ENCODE measurements at places on chromosomes 1 and 21. TPM values are rescaled to one million over a fixed set of nuclear protein-coding genes. Genes with fewer than 3 reads are reported as not detected.

SPTA1 gene
- total RNA-seq = not detected

- H3K4me1 ChIP-seq = peaks cover 13% of the 10 kb centered on the region
- peak overlapping the region; percentile 40 for H3K27ac ChIP-seq
- no peaks in the 10 kb centered on the region for H3K36me3 ChIP-seq
- no peak for DNase-seq
Measured at GRCh38 chr1:178086766-178087165, 7.1 kb upstream of the RASAL2 start.

TMEM63A gene
- total RNA-seq = 75.1 TPM

- H3K27ac ChIP-seq = no peak overlapping the region
- peaks cover 32% of the 10 kb centered on the region for H3K27me3 ChIP-seq
- peak overlapping the region; percentile 72 for H3K4me3 ChIP-seq
- no peak for DNase-seq
- peaks cover 34% of the 10 kb centered on the region for H3K4me1 ChIP-seq
Measured at GRCh38 chr1:118987468-118988185, 516 bp downstream of the TBX15 start.

GPR37L1 gene
- not detected for total RNA-seq

GRIK1 gene
- not detected for total RNA-seq

LCE1F gene
- total RNA-seq = not detected

DNA sequence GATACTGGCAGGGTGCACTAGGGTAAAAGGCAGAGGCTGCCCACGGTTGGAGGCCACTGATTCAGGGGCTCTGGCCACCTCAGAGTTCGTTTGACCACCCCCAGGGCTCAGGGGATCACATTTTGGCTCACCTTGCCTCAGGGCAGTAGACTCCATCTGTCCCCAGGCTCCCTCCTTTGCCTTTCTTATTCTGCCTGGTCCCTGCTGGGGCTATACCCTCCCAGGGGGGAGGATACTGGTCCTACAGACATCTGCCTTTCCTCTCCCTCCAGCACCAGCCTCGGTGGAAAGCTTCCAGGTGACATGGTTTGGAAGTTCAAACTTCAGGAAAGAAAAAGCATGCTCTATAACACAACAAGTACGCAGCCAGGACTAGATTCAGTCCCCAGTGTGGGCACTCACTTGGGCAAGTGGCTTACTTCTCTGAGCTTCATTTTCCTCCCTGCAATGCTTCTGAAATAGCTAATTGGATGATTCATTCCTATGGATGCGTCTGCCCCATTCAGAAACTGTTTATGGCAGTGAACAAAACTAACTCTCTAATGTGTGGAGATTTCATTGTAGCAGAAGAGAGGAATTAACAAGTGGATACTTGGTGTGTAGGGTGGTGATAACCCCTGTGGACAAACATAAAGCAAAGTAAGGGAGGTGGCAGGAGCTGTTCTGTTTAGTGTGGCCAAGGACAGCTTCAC is 154.8 kb downstream of the TRABD2B start:
- H3K4me3 ChIP-seq = no peak overlapping the region
- no peaks in the 10 kb centered on the region for H3K27me3 ChIP-seq
- peaks cover 34% of the 10 kb centered on the region for H3K4me1 ChIP-seq
- no peaks in the 10 kb centered on the region for H3K36me3 ChIP-seq
- no peak overlapping the region for H3K27ac ChIP-seq

- no peak for DNase-seq
- H3K36me3 ChIP-seq = no peaks in the 10 kb centered on the region
- no peaks in the 10 kb centered on the region for H3K27me3 ChIP-seq
- no peak overlapping the region for H3K4me3 ChIP-seq
- peaks cover 33% of the 10 kb centered on the region for H3K4me1 ChIP-seq
Measured at GRCh38 chr1:236677641-236678235, 8.6 kb upstream of the ACTN2 start.

GRCh38 chr1:18285538-18285924 is 177.9 kb downstream of the IGSF21 start:
- H3K27ac ChIP-seq = no peak overlapping the region
- no peak for DNase-seq
- no peaks in the 10 kb centered on the region for H3K36me3 ChIP-seq
- H3K27me3 ChIP-seq = no peaks in the 10 kb centered on the region
- no peak overlapping the region for H3K4me3 ChIP-seq

- H3K4me1 ChIP-seq = no peaks in the 10 kb centered on the region
- H3K4me3 ChIP-seq = no peak overlapping the region
- H3K36me3 ChIP-seq = no peaks in the 10 kb centered on the region
- DNase-seq = no peak
- H3K27ac ChIP-seq = no peak overlapping the region
- H3K27me3 ChIP-seq = no peaks in the 10 kb centered on the region
Measured at GRCh38 chr1:80629304-80629837, 1171.4 kb upstream of the ADGRL2 start.

ACKR1 gene
- 177 TPM for total RNA-seq

DNA sequence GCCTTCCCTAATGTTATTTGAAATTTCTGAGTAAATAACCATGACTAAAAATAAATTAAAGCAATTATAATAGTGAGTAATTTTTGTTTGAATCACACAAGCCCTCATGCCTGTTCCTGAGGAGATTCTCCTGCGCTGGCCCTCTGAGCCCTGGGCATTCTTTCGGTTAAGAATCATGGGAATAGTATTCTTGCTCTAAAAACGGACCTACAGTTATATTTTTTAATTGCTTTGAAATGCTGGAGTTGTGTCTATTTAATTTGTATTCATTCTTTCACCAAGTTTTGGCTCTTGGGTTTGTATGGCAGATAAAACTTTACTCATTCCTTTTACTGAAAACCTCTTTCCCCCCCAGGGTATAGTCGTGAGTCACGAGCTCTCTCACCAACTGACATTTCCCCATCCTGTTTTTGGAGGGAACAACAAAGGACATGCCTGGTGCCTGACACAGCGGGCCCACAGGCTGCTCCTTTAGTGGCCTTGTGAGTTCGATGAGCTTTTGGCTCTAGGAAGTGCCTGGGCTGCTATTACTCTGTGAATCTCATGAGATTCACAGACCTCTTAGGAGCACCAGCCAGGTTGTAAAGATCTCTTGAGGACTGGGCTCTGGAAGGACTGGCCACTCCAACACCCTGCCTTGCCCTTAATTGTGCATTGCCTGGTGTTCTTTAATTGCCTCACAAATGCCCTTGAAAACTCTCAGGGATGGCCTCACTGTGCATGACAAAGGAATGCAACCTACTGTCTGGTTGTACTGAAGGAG is 58.6 kb downstream of the DDR2 start:
- H3K27ac ChIP-seq = peak overlapping the region; percentile 70
- peaks cover 57% of the 10 kb centered on the region for H3K4me1 ChIP-seq
- DNase-seq = peak; percentile 67
- H3K36me3 ChIP-seq = no peaks in the 10 kb centered on the region
- H3K4me3 ChIP-seq = peak overlapping the region; percentile 24

UBL4B gene
- not detected for total RNA-seq

CASZ1 gene
- 27.9 TPM for total RNA-seq

DNA sequence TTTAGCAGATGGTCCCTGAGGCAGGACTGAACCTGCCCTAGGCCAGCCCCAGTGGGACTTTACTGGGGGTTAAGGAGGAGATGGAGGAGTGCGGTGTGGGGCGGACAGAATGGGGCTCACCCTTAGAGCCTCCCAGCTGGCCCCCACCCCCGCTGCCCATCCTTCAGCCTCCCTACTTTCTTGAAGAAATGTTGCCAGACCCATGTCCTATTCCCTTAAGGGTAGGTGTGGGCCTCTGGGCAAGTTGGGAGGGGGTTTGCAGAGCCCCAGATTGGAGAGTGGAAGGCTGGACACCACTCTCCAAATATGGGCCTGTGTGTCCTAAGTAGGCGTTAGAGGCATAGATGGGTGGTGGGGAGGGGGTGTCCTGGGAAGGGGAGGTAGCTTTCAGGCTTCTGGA is 19.2 kb upstream of the EPS8L3 start:
- H3K27ac ChIP-seq = peak overlapping the region; percentile 86
- peak overlapping the region; percentile 21 for H3K4me3 ChIP-seq
- peaks cover 20% of the 10 kb centered on the region for H3K4me1 ChIP-seq
- no peak for DNase-seq
- H3K36me3 ChIP-seq = no peaks in the 10 kb centered on the region

DNA sequence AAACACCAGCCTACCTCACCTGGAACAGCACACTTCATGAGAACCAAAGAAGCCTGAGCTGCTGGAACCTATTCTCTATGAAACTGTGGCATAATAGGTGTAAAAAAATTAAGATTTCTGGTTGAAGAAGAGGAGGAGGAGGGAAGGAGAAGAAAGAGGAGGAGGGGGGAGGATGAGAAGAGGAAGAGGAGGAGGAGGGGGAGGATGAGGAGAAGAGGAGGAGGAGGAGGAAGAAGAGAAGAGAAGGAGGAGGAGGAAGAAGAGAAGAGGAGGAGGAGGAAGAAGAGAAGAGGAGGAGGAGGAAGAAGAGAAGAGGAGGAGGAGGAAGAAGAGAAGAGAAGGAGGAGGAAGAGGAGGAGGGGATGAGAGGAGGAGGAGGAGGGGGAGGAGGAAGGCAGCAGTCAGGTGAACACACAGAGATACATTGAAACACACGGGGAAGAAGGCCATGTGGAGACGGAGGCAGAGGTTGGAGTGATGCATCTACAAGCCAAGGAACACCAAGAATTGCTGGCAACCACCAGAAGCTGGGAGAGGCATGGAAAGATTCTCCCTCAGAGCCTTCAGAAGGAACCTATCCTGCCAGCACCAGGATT is 8.2 kb downstream of the ACTA1 start:
- H3K27ac ChIP-seq = no peak overlapping the region
- peaks cover 5% of the 10 kb centered on the region for H3K27me3 ChIP-seq
- no peaks in the 10 kb centered on the region for H3K36me3 ChIP-seq
- DNase-seq = no peak
- peaks cover 2% of the 10 kb centered on the region for H3K4me1 ChIP-seq

ELF3 gene
- 0.95 TPM for total RNA-seq

GRCh38 chr1:117566556-117566955 is 39.3 kb upstream of the TENT5C start:
- no peaks in the 10 kb centered on the region for H3K27me3 ChIP-seq
- H3K36me3 ChIP-seq = no peaks in the 10 kb centered on the region
- H3K4me1 ChIP-seq = peaks cover 25% of the 10 kb centered on the region
- no peak overlapping the region for H3K4me3 ChIP-seq

DNA sequence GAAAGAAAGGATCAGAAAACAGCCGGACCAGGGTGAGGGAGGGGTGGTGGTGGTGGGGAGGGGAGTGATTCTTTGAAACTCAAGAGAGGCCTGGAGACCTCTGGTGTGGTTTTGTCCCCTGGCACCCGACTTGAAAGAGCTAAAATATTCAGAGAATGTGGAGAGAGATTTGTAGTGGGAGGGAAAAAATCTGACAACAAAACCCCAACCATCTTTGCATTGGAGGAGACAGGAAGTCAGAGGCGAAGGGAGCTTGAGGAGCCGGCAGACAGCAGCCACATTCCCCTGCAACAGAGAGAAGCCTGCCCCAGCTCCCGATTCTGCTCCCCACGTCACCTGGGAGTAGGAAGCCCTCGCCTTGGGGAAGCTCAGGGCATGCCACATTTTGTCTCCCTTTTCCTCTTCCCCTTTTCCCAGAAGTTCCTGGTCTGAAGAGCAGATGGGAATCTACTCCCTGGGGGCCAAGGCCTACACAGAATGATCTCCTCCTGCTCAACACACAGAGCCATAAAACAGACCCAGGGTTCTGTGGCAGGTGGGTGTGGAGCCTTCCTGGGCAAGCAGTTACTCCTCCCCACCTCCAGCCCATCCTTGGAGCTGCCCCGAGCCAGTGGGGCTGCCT is 84.9 kb downstream of the ITPKB start:
- no peak overlapping the region for H3K27ac ChIP-seq
- DNase-seq = no peak
- H3K36me3 ChIP-seq = no peaks in the 10 kb centered on the region

DNA sequence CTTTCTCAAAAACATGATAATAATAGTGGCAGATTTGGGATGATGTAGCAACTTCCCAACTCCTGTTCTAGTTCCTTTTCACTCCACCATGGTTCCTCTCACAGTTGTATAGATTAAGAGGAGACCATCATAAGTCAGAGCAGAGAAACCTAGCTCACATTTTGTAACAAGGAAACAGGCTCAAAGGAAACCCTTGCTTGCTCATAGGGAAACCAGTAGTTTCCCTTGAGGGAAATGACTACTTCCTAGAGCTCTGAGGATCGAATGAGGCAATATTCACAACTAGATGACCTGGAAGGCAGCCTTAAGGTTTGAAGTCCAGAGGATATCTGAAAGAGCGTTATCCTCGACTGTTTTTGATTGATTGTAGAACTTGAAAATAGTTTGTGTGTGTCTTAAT is 76.1 kb upstream of the C8B start:
- no peaks in the 10 kb centered on the region for H3K36me3 ChIP-seq
- H3K27ac ChIP-seq = no peak overlapping the region
- no peak for DNase-seq
- H3K4me3 ChIP-seq = no peak overlapping the region

DNA sequence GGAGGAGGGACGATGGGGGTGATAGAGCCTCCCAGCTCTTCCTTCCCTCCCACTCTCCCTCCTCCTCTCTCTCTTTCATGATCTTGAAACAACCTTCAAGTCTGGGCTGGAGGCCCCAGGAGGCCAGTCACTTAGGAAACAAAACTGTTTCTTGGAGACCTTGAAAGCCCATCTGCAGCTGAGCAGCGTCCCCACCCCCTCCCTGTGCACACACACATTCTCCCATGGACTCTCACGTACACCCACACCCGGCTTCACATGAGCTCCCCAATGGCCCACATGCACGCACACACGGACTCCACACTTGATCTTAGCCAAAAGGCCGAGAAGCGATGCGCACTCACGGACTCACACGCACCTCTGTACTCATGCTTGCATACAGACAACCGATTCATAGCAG is 3.2 kb upstream of the ATP1A2 start:
- H3K36me3 ChIP-seq = no peaks in the 10 kb centered on the region
- no peak overlapping the region for H3K4me3 ChIP-seq
- no peaks in the 10 kb centered on the region for H3K27me3 ChIP-seq
- DNase-seq = no peak
- no peak overlapping the region for H3K27ac ChIP-seq

DNA sequence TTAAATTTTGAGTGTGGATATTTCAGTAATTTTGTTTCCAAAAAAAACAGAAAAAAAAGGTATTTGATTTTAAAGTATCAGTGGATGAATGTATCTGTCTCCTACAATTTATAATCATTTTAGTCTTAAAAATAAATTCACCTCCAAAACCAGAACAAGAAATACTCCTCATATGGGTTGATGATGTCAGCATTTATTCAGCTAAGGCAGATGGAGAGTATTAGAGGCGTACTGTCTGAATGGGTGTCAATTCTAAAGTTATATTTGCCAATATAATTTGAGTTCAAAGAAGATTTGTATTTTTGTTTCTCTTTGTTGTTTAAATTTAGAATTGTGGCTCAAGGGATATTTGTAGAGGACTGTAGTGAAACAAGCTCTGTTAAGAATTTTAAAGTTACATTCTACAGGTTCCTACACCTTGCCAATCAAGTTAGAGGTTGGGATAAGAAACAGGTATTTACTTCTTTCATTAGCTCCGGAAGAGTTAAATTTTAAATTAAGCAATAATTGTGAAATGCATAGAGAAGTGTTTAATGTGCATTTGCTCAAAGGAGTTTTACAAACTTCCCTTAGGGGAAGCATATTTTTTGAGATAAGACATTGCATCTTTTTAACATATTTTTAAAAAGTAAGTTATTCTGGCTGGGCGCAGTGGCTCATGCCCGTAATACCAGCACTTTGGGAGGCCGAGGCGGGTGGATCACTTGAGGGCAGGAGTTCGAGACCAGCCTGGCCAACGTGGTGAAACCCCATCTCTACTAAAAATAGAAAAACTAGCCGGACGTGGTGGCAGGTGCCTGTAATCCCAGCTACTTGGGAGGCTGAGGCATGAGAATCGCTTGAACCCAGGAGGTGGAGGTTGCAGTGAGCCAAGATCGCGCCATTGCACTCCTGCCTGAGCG is 1.2 kb downstream of the PLA2G4A start:
- no peaks in the 10 kb centered on the region for H3K36me3 ChIP-seq
- H3K4me1 ChIP-seq = peaks cover 5% of the 10 kb centered on the region
- peak overlapping the region; percentile 92 for H3K4me3 ChIP-seq

MTF1 gene
- 4.5 TPM for total RNA-seq

Data from thoracic aorta (tissue), 2 donors.